ENCODE measurements at places on chromosomes 13 and 19.

DNA sequence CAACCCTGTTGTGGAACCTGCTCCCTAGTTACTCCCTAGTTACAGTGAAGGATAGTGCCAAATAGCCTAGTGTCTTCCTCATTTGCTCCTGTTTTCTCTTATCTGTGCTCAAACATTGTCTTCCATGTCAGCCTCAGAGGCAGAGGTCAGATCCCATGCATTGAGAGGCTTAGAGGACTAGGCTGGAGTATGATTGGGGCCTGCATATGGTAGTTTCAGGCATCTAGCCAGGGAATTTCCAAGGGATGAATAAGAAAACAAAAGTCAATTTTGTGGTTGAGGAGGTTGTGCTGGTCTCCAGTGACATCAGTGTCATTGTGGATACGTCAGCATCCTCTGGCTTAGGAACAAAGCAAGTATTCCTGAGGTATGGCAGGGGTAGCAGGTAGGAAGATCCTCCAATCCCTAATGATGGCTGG, 9.4 kb downstream of the ZNF546 start:
- no peak for DNase-seq

DNA sequence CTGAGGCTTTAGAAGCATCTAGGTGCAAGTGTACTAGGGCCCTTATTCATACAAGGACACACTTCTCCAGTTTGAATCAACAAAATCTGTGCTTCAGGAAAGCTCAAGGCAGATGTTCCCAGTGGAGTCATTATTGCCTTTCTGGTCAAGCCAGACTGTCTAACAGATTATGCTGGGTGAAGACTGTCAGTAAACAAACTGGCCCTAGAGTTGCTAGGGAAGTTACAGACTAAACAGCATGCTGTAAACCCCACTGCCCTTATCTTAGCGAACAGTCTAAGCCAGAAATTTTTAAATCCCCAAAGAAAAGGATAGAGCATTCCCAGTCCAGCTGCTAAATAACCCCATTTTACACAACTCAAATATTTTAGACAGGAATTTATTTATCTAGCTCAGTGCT, 1701.3 kb upstream of the PRR20A start:
- DNase-seq: no peak

DNA sequence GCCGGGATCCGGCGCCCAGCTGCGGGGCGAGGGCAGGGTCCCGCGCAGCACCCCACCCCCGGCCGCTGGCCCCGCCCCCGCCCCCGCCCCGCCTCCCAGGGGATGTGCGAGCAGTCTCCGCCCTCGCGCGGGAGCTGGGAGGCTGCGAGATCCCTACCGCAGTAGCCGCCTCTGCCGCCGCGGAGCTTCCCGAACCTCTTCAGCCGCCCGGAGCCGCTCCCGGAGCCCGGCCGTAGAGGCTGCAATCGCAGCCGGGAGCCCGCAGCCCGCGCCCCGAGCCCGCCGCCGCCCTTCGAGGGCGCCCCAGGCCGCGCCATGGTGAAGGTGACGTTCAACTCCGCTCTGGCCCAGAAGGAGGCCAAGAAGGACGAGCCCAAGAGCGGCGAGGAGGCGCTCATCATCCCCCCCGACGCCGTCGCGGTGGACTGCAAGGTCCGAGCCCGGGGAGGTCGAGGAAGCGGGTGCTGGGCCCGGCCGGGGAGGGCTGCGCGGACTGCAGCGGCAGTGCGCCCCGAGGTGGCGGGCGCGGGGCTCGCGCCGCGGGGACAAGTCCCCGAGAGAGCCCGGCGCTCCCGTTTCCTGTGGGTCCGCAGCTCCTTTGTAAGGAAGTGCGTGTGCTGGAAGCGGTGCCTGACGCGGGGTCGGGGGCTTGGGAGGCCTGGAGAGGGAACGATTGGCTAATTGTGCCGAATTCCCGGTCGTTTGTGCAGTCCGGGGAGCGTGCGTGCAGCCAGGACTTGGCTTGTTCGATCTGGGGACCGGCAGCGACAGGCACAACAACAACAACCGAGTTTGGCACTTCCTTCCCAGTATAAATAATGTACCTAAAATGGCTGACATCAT, at the start of gene ITM2B:
Gene ITM2B (plus strand): TSS at position 161 of the 843 bp plus-strand sequence. CDS start 155 bp downstream, at position 316.
- DNase-seq: peak; percentile 59

DNA sequence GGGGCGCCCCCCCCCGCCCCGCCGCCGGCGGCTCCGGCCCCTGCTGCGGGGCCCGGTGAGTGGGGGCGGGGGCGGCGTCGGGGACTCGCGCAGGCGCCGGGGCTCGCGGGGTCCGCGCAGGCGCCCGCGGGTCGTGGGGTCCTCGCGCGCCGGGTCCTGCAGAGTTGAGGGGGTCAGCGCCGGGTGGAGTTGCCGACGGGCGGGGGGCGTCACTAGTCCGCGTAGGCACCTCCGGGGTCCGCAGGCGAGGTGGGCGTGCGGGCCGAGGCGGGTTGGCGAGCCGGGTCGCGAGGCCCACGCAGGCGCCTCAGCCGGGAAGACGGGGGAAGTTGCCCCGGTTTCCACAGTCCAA, 365 bp downstream of the PPP6R1 start:
- DNase-seq: peak; percentile 60

Data from stimulated activated CD4-positive, alpha-beta T cell treated with anti-CD3 and anti-CD28 coated beads, Interleukin-12 subunit alpha, Interleukin-12 subunit beta, amount 100 ng/mL, for 4 hours (primary cell).